ENCODE measurements at places on chromosomes 12 and 14.

- DNase-seq, result no peak
Measured at GRCh38 chr12:48029491-48030172, 25.4 kb upstream of the COL2A1 start.

- DNase-seq, result no peak
Measured at GRCh38 chr12:83199069-83199468, 512.4 kb downstream of the TMTC2 start.

- DNase-seq, result no peak
Measured at GRCh38 chr12:114926341-114926740, 242.4 kb upstream of the TBX3 start.

- DNase-seq, result no peak
Measured at GRCh38 chr12:66925083-66925482, 246.2 kb upstream of the GRIP1 start.

DNA sequence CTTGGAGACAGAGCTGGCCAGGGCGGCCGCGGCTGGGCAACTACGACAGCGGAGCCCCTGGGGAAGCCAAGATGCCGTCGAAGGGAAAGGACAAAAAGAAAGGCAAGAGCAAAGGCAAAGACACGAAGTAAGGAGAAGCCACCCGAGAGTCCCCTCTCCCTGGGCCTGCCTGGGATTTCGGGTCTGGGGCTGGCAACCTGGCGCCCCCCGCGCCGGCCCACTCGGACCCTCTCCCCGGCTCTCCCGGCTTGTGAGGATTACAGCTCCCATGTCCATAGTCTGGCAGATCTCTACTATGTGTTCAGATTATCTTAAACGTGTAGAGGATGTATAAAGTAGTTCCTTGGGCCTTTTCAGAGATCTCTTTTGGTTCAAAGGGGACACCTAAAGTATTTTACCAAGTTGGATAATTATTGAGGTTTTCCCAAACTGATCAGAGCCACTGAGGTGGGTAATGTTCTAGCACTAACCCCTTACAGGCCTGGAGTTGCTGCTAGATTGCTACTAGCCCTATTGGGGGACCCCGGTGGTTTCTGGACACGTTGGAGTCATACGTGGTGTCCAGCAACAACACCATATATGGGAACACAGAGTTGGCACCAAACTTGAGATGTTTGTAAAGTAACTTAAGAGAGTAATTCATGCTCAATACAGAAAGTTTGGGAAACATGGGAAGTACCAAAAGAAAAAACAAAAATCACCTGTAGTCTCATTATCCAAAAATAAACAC lies 424 bp downstream of the BBOF1 start:
- DNase-seq, result no peak

DNA sequence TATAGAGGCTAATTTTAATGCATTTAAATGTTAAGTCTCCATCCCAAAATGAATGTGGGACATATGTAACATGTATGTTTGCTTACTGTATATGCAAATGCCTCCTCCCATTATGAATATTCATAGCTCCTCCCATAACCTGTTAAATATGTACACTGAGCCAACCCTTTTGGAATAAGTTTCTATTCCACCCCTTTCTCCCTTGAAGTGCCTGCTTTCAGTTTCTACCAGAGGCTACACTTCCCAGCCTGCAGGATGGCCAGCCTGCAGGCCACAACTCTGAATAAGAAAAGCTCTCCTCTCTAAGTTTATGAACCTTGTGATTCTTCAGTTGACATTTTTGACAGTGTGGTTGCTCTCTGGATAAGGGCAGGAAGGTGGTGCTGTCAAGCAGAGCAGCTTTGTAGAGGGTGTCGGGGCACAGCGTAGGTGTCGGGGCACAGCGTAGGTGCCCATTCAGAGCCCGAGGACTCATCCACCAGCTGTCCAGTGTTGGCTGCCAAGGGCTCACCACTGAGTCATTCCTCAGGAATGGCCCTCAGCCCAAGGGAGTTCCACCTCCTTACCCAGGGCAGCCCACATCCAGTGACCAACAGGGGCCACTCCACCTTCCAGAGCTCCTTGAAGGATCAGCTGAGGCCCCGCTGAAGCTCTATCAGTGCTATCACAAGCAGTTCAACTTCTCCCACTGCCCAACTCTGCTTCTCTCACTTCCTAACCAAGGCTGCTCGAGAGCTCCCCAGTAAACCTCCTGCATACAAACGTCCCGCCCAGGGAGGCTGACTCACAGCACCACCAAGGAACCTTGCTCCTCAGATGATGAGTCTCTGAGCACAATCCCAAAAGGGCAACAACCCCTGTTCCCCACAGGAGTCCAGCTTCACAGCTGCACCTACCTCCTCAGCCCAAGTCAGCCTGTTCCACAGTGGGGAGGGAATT lies 31.4 kb downstream of the VWF start:
- DNase-seq, result no peak

DNA sequence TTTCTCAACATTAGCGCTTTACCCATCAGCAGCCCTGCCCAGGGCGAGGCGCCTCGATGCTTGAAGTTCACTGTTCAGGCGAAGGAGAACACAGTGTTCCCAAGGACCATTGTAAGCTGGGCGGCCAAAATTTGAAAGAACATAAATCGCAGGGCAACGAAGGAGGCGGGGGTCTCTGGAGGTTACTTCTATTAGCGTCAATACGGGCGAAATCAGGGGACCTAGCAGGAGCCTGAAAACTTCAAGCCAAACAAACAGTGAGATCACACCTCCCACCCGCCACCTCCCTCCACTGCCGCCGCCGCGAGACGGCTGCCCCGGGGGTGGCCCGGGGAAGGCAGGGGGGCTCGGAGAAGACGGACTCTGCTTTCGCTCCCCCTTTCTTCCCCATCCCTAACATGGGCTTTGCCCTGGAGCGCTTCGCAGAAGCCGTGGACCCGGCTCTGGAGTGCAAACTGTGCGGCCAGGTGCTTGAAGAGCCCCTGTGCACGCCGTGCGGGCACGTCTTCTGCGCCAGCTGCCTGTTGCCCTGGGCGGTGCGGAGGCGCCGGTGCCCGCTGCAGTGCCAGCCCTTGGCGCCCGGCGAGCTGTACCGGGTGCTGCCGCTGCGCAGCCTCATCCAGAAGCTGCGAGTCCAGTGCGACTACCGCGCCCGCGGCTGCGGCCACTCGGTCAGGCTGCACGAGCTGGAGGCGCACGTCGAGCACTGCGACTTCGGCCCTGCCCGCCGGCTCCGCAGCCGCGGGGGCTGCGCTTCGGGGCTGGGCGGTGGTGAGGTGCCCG lies at the start of gene PDZRN4:
Gene PDZRN4 (plus strand): TSS at position 263 of the 783 bp plus-strand sequence.
- no peak for DNase-seq

GRCh38 chr14:74437496-74438053 lies 11.6 kb upstream of the SYNDIG1L start:
- DNase-seq, result no peak

DNA sequence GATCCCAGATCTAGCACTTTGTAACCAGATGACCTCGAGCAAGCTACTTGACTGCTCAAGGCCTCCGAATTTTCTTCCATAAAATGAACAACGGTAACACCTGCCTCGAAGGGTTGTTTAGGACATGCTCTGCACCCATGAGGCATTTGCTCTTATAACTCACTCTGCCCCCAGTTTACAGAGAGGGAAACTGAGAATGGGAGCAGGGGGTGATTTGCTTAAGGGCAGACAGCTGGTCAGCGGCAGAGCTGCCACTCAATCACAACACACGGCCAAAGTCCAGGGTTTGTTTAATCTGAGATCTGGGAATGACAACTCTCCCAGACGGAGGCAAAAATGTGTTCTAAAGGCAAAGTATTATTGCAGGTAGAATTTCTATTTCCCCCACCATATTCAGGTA lies 156.3 kb downstream of the RIMBP2 start:
- no peak for DNase-seq

DNA sequence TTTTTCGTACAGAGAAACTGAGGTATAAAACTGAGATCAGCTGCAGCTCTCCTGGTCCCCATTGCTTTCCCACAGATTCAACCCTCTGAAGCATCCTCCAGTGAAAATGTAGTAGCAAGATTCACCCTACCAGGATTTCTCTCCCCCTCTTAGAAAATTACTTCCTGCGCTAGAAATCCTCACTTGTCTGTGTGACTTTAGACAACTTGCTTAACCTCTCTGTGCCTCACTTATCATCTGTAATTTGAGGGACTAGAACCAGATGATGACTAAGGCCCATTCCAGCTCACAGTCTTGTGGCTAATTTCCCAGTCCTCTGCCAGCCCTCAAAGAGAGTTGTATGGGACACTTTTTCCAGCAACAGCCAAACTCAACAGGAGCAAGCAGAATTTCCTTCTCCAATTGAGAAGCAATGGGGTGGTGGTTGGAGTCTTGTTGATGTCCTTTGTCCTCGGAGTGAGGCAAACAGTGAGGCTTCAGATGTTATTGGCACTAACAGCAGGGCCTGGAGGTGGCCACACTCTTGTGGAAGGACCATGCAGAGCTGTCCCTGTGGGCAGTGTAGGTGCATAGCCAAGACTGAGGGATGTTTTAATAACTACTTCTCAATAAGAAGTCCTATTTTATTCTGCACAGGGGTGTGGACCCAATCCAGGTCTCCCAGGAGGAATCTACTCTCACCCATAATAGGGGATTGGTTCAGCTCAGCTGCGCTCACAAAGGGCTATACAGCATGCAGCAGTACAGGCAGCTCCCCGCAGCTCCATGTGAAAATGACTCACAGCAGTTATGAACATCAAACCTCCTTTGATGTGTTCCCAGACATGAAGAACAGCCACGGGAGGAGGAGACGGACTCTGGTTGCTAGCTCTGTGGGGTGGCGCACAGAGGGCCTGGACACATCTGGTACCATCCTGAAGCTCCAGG lies 200.1 kb downstream of the DAD1 start:
- DNase-seq, result no peak

- no peak for DNase-seq
Measured at GRCh38 chr14:50839048-50839447, 8.1 kb upstream of the NIN start.

- peak; percentile 29 for DNase-seq
Measured at GRCh38 chr12:12171991-12172511, 94.8 kb downstream of the LRP6 start.

- DNase-seq, result no peak
Measured at GRCh38 chr12:22231836-22232235, 102.7 kb downstream of the ST8SIA1 start.

DNA sequence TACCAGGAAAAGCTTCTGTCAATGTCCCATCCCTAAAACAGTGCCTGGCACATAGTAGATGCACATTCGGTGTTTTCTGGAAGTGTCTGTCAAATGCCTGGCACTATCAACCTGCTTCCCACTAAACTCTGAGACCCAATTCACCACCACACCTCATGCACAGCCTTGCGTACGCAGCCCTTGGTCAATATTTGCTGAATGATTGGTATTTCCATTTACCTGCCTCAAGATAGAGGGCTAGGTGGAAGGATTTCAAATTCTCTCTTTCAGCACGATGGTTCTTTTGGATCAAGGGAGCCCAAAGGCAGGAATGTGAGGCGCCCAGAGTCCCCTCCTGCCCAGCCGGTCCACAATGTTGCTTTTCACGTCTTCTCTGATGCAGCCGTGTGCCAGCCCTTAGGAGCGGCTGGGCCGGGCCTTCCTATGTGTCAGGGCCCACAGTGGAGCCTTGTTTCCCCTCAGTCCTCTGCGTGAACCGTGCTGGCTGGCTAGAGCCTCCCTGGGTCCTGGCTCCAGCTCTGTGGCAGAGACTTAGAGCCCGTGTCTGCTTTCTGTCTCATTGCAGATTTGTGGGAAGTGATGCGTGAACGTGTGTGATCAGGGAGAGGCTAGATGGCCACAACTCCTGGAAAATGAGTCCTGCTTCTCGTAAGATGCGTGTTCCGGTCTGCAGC lies 99.9 kb upstream of the RFLNA start:
- DNase-seq, result no peak

GRCh38 chr14:103129301-103130016 lies 6.2 kb downstream of the TNFAIP2 start:
- no peak for DNase-seq

DNA sequence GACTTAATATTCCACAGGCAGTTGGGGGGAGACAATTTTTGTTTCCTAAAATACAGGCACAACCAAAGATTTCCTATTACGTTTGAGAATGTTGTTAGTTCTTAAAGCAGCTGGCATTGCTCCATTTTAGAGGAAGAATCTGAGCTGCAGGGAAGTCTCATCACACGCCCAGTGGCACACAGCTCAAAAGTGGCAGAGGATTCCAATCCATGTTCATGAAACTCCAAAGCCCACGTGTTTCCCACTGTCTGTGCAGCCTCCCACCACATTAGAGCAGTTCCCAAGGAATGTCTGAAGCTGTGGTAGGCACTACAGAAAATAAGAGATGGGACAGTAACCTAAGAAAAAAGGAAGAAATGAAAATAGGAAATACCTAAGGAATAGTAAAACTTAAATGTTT lies 6.1 kb upstream of the IL26 start:
- no peak for DNase-seq

GRCh38 chr12:278046-278445 lies 15.4 kb upstream of the SLC6A13 start:
- no peak for DNase-seq

- no peak for DNase-seq
Measured at GRCh38 chr12:115983226-115983798, 294.2 kb downstream of the MED13L start.

- no peak for DNase-seq
Measured at GRCh38 chr12:70721656-70722357, 84.6 kb upstream of the PTPRB start.

GRCh38 chr12:6341417-6342139 lies at the start of gene TNFRSF1A:
Gene TNFRSF1A, minus strand, starts transcription at chr12:6342076. Its CDS starts 262 bp downstream, at chr12:6341814.
- DNase-seq, result no peak

DNA sequence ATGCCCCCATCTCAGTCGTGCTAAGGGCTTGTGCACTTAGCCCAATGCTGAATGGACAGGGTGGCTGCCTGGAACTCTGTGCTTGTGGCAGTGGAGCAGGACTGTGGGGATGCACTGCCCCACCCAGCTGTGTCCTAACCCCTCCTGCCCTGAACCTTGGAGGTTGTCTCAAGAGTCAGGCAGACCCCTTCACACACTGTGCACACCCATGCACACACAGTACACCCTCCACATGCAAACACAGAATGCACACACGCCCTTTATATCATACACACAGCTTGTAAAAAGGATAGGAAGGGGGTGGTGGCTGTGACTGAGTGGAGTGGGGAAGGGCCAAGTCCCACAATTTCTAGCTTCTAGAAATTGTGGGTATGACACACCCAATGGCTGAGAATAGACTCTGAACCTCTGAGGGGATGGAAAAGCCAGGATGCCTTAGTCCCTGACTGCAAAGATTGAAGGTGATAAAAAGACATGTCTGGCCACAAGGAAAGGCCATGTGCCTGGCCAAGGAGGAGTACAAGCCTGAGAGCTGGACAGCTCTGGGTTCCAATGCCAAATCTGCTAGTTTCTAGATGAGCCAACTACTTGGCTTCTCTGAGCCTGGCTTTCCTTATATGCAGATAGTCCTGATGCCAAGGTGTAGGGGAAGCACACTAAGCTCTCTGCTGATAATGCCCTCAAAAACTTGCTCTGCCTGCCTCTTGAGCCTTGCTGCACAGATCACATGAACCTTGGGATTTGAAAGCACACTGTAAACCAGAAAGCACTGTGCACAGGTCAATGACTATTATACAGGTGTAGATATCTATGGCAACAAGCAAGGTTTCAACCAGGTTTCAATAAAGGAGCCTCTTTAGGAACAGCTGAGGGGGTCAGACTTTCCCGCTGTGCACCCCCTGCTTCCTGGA lies 8.4 kb downstream of the KRT8 start:
- DNase-seq, result no peak

GRCh38 chr12:111754671-111755070 lies 12.1 kb upstream of the ALDH2 start:
- DNase-seq, result no peak

Data from T-helper 2 cell (primary cell).